ENCODE measurements at places on chromosomes 7 and 10.

DNA sequence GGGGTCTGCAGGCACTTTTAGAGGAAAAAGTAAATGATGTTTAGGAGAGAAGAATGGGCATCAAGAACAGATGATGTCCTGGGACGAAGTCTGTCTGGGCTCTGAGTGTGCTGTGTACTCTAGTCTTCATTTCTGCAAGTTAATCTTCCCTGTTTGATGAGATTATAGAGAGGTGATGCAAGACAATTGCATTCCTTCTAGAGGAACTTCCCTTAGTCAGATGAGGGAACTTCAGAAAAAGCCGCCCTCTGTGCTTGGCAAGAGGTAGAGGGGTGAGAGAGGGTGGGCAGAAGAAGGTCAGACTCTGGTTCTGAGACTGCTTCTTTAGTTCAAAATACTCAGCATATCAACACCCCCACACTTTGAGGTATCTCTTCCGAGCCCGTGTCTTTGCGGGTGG, 797.9 kb downstream of the LRMDA start:
- no peak for DNase-seq

- no peak for DNase-seq
These were observed 553.9 kb upstream of the MKI67 start for GRCh38 chr10:128680116-128680515.

GRCh38 chr10:113084031-113084430, 134.0 kb downstream of the TCF7L2 start:
- no peak for DNase-seq

DNA sequence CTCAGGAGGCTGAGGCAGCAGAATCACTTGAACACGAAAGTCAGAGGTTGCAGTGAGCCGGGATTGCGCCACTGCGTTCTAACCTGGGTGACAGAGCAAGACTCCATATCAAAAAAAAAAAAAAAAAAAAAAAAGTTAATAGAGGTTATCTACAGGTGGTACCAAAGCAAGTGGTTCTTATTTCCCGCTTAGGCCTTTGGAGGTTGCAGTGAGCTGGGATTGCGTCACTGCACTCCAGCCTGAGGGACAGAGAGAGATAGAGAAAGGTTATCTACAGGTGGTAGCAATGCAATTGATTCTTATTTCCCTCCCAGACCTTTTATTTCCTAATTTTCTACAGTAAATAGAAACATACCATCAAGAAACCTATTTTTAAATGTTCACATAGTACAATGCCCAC, 98.2 kb downstream of the DLG5 start:
- DNase-seq, result no peak

GRCh38 chr10:93904901-93905300, 11.1 kb downstream of the SLC35G1 start:
- no peak for DNase-seq

DNA sequence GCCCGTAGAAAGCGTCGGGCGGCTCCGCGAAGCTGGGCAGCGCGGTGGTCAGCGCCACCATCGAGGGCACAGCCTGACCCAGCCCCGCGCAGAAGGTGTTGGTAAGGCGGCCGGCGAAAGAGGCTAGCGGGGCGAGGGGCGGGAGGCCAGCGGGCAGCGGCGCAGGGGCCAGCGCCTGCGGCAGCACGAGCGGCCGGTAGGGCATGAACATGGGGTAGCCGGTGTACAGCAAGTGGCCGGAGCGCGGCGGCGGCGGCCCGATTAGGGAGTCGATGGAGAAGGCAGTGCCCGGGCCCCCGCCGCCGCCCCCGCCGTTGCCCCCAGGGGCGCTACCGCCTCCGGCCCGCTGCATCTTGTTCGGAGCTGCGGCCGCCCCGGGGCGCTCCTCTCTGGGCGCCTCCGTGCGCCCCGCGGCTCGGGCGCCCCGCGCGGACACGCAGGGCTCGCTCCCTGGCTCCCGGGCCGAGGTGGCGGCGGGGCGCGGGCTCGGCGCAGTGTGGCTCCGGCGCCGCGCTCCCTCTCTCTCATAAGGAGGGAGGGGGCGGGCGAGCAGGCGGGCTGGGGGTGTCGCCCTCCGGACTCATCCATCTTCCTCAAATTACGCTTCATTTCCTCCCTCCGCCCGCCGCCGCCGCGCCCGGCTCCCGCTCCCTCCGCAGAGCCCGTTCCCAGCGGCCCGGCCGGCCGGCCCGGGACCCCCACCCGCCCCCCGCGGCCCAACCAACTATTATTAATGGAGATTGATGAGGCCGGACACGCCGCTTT, at the start of gene GBX1:
Gene GBX1 (minus strand): TSS at position 498 of the 765 bp plus-strand sequence. CDS start 146 bp downstream, at position 352.
- no peak for DNase-seq

GRCh38 chr7:152158801-152159587, 133.5 kb downstream of the GALNT11 start:
- no peak for DNase-seq

DNA sequence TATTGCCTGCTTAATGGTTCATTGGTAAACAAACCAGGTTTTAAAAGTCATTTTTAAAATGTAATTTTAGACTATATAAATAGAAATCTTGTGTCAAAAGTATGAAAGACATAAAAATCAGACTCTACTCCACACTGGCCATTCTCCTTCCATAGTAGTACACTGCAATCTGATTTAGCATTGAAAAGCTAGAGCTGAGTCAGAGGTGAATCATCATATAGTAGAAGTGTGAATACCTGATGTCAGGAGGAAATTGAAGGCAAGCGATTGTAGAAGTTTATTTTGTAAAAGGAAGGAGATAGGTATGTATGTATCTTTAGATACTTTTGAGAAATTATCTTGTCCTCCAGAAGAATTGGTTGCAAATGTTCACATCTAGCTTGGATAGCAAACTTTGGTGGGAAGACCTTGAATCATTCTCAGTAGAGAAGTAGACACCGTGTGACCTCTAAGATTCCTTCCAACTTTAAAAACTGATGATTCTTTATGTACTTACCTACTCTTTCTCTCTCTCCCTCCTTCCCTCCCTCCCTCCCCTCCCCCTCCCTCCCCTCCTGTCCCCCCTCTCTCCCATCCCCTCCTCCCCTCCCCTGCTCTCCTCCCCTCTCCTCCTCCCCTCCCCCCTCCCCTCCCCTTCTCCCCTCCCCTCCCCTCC, 88.1 kb downstream of the BTAF1 start:
- no peak for DNase-seq

GRCh38 chr7:107700570-107700969, 39.9 kb downstream of the SLC26A4 start:
- no peak for DNase-seq

- DNase-seq, result no peak
These were observed 54.2 kb upstream of the GDF10 start for GRCh38 chr10:47245731-47246350.

DNA sequence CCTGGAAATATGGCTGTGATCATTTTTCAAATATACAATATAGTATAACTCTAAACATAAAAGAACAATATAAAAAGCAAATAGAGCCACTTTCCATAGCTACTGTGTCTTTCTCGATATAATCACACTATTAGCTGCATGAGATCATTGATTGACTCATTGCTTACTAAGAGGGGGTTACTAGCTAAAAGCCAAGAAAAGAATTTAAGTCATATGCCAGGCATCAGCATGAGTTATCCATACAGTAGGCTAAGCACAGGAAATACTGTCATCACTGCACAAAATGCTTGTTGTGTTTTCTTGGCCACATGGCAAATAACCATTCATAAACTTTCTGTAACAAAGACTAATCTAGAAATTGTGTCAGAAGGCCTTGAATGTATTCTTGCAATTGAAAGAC, 18.8 kb upstream of the ABCB5 start:
- no peak for DNase-seq

DNA sequence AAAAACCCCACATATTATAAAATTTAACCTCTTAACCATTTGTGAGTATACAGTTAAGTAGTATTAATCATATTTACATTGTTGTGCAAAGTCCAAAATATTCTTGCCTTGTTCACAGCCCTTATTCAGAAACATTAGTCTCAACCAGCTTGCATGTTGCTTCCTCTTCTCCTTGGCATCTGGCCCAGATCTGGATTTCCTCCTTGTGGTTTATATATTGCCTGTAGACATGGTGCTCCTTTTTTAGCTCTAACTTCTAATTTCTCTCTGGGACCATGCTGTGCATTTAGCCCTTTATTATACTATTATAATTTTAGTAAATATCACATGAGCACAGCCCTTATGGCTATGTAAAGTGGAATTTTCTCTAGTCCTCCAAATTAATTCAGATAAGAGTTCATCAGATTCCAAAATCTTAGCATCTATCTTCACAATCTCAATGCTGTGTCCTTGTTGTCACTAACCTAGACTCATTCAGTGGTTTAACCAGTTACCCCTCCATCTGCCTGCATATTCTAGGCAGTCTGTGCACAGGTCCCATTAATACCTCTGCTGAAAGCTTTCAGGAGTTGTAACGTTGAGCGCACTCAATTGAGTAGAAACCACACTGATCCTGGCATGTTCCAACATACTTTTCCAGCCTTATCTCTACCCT, 7.9 kb downstream of the CPED1 start:
- no peak for DNase-seq

DNA sequence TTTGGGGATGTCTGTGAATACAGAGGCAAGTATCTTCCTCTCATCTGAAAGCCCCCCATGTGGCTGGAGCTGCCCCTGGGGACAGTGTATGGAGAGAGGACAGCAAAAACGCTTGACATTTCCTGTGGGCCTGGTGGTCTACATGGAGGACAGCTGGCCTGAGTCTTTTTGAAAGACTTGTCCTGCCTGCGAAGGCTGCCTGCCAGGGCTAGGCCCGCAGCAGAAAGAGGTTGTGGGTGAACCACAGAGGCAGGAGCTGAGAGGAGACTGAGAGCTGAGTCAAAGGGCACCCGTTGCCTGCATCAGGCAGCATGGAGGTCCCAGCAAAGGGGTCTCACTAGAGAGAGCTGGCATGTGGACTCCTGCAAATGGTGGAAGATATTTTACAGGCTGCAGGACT, 66.4 kb downstream of the KAT6B start:
- DNase-seq, result no peak

- DNase-seq, result no peak
These were observed 23.8 kb downstream of the RAMP3 start for GRCh38 chr7:45181286-45181960.

DNA sequence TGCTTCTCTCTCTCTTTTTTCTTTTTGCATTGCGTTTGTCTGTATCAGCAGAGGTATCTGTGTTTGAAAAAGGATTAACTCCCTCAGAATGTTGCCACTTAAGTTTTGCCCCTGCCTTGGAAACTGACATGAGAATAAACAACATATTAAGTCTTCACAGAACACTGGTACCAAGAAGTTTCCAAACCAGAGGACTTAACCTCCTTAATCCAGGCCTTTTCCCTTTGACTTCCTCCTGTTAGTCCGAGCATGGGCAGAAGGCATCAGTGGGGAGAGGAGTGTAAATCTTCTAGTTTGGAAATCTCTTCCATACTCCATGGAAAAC, 681.4 kb downstream of the LRMDA start:
- no peak for DNase-seq

GRCh38 chr7:2273866-2274265, 31.8 kb downstream of the NUDT1 start:
- no peak for DNase-seq

DNA sequence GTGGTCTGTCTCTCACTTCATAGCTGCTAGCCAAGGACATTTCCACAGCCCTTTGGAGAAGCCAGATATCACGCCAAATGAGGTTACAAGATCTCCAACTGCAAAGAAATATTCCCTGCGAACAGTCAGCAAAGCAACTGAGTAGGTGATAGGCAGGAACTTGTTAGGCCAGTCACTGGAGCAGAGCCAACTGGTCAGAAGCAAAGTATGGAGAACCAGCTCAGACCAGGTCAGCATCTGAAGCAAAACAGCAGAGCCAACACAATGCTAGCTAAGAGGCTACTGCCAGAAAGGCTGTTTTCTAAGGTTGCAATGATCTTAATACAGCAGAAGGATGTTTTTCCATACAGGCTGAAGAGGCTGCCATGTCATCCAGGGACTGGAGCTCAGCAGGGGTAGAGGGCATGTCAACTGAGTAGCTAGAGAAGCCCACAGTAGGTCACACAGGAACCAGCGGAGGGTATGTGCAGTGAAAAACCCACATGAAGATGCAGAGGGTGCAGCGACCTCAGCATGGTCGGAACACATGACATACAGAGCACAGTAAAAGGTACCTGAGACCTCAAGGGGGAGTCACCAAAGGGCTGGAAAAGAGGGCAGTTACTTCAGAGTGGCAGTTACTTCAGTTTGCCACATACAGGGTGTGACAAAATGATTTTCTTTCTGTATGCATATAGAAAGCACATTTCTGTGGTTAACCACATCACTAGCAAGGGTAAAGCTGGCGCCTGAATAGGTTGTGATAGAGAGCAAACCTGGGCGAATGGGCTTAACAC, 8.9 kb downstream of the SEC31B start:
- DNase-seq, result peak; percentile 38

DNA sequence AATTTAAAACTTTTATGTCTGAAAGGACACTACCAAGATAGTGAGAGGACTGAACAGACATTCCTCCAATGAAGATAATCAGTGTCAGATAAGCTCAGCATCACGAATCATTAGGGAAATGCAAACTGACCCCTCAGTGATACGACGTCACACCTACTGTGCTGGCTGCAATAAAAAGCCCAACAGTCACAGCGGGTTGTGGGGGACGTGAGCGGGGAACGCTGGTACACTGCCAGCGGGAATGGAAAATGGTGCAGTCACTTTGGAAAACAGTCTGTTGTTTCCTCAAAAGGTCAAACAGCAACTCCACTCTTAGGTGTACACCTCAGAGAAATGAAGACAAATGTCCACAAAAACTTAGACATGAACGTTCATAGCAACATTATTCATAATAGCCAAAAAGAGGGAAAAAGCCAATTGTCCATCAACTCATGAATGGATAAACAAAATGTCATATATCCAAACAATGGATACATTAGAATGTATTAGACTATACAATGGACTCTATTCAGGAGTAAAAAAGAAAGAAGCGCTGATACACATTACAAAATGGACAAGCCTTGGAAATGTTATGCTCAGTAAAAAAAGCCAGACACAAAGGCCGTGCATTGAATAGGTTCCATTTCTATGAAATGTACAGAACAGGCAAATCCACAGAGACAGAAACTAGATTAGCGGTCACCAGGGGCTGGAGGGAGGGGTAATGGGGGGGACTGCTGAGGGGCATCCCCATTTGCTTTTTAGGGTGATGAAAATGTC, 2.4 kb upstream of the ECHS1 start:
- no peak for DNase-seq

DNA sequence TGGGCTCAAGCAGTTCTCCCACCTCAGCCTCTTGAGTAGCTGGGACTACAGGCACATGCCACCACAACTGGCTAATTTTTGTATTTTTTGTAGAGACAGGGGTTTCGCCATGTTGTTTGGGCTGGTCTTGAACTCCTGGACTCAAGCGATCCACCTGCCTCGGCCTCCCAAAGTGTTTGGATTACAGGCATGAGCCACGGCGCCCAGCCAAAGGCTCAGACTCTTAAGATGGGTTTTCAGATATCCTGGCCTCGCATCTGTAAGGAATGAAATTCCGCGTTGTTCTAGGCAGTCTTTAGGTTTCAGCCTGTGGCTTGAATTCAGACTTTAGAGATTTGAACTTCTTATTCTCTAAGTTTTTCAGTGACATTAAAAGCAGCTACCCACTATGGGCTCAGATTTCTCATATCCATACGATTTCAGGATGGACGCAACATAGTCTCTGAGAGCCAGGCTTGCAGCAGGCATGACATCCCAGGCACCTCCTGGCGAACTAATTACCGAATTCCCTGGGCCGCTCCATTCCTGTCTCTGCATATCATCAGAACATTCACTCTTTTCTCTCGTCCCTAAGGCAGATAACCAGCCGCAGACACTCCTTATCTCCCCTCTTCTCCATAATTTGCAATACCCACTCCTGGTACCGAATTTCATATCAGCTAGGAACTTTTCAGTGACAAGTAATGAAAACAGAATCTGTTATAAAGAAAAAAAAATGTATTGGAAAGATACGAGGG, 29.7 kb downstream of the IL15RA start:
- DNase-seq, result no peak

Data from stimulated activated CD4-positive, alpha-beta T cell treated with anti-CD3 and anti-CD28 coated beads, Interleukin-12 subunit alpha, Interleukin-12 subunit beta, amount 100 ng/mL, for 24 hours (primary cell).